Activated T-cell treated with anti-CD3 and anti-CD28 coated beads for 4 hours (primary cell): ENCODE measurements at places on chromosomes 6 and 20.

GRCh38 chr6:137520520-137520919 lies 26.3 kb upstream of the OLIG3 start:
- no peak for DNase-seq

DNA sequence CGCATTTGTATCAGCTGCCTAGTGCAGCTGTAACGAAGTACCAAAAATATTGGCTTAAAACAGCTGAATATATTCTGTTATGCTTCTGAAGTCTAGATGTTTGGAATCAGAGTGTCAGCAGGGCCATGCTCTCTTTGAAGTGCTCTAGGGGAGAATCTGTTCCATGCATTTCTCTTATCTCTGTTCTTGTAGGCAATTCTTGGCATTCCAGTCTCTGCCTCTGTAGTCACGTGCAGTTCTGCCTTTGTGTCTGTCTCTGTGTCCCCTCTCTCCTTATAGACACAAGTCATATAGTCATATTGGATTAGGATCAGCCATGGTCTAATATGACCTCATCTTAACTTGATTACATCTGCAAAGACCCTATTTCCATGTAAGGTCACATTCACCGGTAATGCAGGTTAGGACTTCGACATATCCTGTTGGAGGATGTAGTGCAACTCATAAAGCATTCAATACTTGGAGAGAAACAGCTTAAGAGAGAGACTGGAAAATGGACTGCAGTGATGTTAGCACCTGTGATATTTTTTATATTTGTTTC lies 18.6 kb downstream of the FAM83B start:
- no peak for DNase-seq

DNA sequence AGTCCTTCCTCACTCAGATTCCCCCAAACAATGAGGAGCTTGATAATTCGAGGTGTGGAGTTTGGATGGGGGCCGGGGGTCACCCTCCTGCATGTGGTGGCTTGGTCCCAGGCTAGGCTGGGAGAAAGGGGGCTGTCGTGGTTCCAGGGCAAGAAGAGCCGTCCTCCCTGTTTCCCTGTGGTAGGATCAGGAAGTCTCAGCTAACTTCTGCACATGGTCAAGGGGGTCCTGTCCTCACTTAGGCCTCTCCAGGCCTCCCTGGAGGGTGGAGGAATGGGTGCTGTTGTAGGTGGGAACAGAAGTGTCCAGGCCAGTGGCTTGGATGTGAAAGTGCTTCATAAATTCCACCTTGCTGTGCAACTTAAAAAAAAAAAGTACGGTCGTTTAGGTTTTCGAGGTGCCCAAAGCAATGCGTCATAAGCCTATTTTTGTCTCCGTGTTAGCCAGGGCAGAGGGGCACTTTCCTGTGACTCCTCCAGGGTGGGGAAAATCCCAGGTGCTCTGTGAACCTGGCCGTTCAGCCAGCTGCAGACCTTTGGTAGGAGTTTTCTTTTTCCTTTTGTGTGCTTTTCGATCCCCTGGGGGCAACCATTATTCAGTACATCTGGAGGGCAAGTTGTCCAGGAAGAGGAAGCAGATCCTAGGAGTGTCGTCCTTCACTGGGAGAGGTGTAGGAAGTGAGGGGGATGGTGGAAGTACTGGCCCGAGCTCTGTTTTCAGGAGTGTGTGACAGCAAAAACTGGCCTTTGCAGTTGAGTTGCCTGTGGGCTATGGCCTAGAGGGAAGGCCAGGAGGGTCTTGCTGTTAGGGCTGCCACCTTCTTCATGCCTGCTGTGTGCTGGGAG lies 9.6 kb downstream of the IGF2R start:
- no peak for DNase-seq

DNA sequence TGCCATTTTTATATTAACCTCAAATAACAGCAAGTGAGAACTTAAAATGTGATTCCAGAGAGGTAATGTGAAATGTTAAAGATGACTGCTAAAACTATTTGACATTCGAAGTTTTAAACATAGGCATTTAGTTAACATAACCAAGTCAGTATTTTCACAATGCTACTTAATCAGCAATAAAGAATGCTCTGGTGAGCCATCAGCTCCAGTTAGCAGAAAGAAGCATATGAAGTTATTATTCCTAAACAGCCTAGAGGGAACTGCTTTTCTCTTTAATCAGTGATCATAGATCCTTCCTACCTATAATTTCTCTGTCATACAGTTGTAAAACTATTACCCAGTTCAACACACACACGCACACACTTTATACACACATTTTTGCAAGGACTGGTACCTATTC lies 60.1 kb downstream of the MMS22L start:
- DNase-seq = no peak

DNA sequence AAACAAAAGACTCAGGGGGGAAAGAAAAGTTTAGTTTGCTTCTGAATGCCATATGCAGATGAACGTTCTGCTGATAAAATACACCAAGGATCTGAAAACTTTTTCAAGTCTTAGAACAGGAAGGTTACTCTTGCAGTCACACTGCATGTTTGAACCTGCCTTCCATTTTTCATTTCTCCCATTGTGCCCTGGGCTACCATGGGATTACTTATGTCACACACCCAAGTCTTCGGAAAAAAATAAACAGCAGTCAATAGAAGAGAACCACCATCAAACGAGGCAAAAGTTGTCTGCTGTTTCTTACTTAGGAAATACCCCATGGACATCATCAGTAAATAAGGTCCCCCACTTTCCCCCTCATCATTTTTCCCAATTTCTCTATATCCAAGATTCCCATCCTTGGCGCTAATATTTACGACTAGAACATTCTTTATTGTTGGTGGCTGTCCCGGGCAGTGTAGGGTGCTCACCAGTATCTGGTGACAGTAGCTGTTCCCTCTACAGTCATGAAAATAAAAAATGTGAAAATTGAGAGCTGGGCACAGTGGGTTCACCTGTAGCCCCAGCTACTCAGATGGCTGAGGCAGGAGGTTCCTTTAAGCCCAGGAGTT lies 202.5 kb downstream of the BCAS1 start:
- no peak for DNase-seq

DNA sequence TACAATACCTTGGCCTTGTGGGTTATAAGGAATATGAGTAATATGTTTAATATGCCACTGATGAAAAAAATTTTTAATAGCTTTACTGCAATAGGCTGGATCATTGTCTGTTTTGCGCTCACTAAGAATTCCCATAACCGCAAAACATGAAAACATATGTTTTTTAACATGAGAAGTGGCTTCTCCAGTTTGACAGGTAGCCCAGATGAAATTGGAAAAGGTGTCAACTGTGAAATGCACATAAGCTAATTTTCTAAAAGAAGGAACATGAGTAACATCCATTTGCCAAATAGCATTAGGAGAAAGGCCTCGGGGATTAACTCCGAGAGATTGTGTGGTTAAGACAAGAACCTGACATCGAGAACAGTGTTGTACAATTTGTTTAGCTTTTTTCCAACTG lies 4.9 kb downstream of the GLYATL3 start:
- DNase-seq = no peak

DNA sequence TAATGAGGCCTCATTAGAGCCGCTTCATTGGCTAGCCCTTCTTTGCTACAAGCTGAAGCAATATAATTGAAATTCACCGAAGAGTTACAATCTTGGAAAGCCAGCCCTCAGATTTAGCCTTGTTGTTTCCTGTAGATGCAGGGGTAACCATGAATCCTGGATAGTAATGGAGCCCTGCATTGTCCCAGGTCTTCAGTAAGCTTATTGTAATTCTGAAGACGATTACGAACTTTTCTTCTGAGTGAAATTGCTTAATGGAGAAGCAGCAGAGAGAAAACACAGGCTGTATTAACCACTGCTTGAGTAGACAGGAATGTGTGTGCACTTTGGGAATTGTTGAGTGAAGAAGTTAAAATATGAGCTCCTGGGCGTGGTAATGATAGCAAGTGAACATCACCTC lies 26.3 kb upstream of the NAA20 start:
- DNase-seq = no peak

DNA sequence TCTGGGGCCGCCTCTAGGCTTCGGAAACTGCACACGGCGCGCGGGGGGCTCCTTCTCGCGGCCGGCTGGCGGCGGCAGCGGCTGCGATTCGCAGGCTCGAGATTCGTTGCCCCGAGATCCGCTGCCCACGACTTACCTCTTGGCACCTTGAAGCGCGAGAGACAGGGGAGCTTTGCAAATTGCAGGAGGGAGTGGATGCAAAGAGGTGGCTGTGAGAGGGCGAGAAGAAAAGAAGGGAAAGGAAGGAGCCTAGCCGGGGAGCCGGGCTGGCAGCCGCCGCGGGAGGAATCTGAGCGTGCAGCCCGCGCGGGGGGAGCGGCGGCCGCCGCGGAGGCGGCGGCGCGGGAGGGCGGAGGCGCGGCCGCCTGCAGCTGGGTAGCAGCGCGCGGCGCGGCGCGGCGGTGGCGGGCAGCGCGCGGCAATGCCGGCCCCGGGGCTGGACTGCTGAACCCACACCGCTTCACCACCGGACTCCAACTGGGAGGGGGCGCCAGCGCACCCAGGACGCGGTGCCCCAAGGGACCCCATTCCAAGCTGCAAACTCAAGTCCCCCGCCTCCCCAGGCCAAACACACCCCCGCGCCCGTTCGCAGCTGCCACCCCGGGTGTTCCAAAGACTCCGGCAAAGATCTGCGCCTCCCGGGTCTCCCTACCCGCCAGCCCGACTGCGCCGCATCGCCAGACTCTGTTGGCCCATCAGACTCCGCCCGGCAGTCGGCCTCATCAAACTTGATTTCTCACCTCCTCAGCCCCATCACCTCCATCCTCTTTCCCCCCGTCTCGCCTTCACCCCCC lies 44.2 kb upstream of the SUPT3H start:
- DNase-seq = no peak

- DNase-seq = no peak
Measured at GRCh38 chr20:46751856-46752255, 42.4 kb downstream of the SLC2A10 start.

DNA sequence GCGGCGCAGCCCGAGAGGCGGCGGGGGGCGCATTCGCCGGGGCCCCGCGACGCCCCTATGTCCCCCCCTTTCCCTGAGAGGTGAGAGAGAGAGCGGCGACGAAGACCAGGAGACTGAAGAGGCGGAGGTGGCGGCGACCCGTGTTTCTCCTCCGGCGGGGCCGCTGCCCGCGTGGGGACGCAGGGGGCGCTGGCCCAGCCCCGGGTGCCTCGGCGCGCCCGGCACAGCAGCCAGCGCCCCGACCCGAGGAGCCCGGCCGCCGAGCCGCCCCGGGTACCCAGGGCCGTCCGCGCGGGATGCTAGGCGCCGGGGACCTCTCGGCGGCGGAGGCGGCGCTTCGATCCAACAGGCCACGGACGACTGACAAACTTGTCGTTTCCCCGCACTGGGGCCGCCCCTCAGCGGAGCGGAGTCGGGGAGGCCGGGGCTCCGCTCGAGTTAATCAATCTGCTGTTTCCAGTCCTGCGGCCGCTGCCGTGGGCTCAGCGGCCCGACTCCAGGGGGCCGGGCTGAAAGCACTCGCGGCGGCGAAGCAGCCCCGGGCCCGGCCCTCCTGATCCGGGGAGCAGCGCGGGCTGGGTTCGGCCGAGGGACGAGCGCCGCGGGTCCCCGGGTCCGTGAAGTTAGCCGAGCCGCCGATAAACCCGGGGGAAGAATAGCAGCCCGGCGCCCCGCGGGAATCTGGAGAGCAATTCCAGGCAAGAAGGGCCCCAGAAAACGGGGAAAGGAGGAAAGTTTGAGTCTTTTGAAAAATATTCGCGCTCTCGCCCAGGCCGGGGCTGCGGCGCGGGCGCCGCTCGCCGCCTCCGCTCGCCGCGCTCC lies 631 bp downstream of the MDGA1 start:
- DNase-seq = no peak

DNA sequence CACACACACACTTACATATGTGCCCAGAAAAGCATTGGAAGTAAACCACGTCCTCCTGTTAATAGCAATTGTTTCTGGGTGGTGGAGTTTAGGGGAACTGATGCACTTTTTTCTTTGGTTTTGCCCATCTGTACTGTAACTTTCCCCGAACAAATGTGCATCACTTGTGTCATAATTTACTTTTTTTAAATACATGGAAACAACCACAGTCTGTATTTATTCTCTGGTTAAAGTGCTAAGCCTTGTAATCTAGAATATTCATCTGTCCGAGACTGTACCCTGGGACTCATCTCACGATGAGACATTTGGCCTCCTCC lies 61.5 kb upstream of the CD93 start:
- DNase-seq = no peak

- no peak for DNase-seq
Measured at GRCh38 chr6:161082215-161082614, 90.6 kb downstream of the MAP3K4 start.

DNA sequence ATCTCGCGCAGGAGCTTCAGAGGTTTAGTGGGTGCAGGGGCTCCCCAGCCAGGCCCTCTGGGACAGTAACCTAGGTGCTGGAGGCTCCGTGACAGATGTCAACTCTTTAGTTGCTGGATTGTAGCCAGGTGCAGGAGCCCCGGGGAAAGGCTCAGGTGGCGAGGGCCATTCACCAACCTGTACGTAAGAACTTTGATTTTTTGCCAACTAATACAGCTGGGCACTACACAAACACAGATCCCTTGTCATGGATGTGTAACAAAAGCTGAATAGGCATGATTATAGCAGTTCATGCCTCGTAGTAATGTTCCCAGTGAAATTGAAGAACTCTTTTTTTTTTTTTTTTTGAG lies 82.6 kb downstream of the CDC5L start:
- no peak for DNase-seq

- DNase-seq = no peak
Measured at GRCh38 chr6:167565388-167565787, 240.5 kb downstream of the TTLL2 start.

DNA sequence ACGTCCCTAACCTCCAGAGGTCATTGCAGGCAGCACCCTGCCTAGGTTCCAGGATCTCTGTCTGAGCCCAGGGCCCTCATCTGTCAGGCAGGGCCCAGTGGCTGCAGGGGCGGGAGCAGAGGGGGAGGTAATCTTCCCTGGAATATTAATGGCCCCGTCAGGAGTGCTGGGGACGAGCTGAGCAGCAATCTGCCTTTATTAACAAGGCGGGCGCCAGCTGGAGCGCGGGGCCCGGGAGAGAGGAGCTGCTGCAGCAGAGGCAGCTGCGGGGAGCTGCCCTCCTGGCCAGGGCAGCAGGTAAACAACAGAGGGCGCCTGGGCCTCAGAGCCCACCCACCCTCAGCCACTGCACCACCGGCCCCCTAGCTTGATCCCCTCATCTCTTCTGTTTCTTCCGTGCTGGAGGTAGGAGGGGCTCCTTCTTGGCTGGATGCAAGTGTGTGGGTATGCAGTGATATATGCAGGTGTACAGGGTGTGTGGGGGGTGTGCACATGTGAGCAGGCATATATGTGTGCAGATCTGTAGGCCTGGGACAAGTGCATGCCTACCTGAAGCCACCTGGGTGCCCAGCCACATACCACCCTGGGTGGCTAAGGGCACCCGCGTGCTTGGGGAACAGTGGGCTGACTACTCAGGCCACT lies 131.8 kb upstream of the MLN start:
- DNase-seq = no peak

GRCh38 chr6:131685266-131685780 lies 15.9 kb downstream of the OR2A4 start:
- no peak for DNase-seq

GRCh38 chr20:38962928-38963401 lies 821 bp downstream of the DHX35 start:
- DNase-seq = no peak
